Common myeloid progenitor, CD34-positive (primary cell): ENCODE measurements at places on chromosomes 16 and 17.

GRCh38 chr16:4340443-4340842, 10.7 kb downstream of the PAM16 start:
- DNase-seq = no peak
- H3K27me3 ChIP-seq = no peaks in the 10 kb centered on the region
- no peak overlapping the region for H3K27ac ChIP-seq
- H3K4me1 ChIP-seq = no peaks in the 10 kb centered on the region
- no peak overlapping the region for H3K4me3 ChIP-seq
- peaks cover 2% of the 10 kb centered on the region for H3K36me3 ChIP-seq

DNA sequence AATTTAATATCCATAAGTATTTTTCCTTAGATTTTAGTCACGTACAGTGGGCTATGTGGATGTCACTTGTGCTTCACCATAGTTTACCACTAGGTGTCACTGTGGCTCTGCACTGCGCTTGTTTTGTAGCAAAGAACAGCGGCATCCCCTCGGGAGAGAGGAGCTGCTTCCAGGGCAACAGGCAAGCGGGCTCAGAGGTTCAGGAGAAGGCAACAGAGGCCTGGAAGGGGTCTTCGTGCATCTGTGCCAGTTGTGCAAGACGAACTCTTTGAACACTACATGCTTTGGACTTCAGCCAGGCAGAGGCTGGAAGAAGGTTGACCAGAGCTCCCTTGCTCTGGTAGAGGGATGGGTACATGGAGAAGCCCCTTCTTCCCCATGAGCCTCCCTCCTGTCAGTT, 20.6 kb downstream of the CYB561 start:
- DNase-seq = peak; percentile 81
- no peak overlapping the region for H3K27ac ChIP-seq
- H3K27me3 ChIP-seq = no peaks in the 10 kb centered on the region
- peaks cover 16% of the 10 kb centered on the region for H3K4me1 ChIP-seq

GRCh38 chr17:17140590-17140980, 65.5 kb downstream of the PLD6 start:
- H3K27me3 ChIP-seq = no peaks in the 10 kb centered on the region
- no peak for DNase-seq
- peaks cover 38% of the 10 kb centered on the region for H3K36me3 ChIP-seq
- no peak overlapping the region for H3K4me3 ChIP-seq
- peaks cover 10% of the 10 kb centered on the region for H3K4me1 ChIP-seq
- H3K27ac ChIP-seq = no peak overlapping the region

- no peak for DNase-seq
- peak overlapping the region; percentile 89 for H3K27ac ChIP-seq
- H3K27me3 ChIP-seq = no peaks in the 10 kb centered on the region
Measured at GRCh38 chr16:48383877-48384519, 1.2 kb downstream of the SIAH1 start.

- peaks cover 7% of the 10 kb centered on the region for H3K4me1 ChIP-seq
- H3K27me3 ChIP-seq = no peaks in the 10 kb centered on the region
- no peak for DNase-seq
Measured at GRCh38 chr16:30697264-30698138, 1.5 kb upstream of the SRCAP start.

DNA sequence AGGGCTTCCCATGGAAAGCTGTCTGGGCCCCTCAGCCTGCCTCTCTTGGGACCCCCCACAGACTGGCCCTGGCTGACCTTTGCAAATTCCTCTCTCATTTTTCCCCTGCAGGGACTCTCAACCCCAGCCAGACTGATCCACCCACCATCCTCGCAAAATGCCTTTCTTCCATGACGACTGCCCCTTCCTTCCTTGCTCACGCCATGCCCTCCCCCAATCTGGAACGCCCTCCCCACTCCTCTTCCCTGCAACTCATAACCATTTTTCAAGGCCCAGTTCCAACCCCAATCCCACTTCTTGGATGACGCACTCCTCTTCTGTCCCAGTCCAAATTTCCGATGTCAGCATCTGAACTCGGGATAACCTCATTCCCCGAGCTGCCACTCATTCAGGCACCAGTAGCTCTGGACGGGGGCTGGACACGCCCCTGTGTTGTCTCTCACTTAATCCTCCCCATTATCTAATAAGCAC, 1.3 kb upstream of the DNAI2 start:
- no peaks in the 10 kb centered on the region for H3K27me3 ChIP-seq
- H3K4me1 ChIP-seq = peaks cover 15% of the 10 kb centered on the region
- no peaks in the 10 kb centered on the region for H3K36me3 ChIP-seq
- H3K4me3 ChIP-seq = no peak overlapping the region
- no peak overlapping the region for H3K27ac ChIP-seq

DNA sequence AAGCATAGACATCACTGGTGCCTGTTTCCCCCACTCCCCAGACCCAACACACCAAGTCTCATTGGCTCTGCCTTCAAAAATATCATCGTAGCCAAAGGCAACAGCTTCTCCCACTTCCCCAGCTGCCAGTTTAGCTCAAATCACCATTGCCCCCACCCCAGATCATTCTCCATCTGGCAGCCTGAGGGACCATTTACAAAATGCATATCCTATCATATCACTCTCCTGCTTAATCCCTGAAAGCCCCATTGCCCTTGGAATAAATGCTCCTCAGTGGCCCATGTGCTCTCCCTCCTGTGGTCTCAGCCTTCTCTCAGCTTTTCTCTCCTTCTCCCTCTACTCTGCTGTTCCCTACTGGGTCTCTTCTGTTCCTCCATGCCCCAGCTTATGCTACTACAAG, 68.3 kb downstream of the CACNG3 start:
- H3K36me3 ChIP-seq = no peaks in the 10 kb centered on the region
- H3K27ac ChIP-seq = no peak overlapping the region

- H3K4me3 ChIP-seq = no peak overlapping the region
- no peak overlapping the region for H3K27ac ChIP-seq
- H3K36me3 ChIP-seq = no peaks in the 10 kb centered on the region
Measured at GRCh38 chr17:58568044-58568799, 53.8 kb upstream of the MTMR4 start.

- H3K27ac ChIP-seq = no peak overlapping the region
- no peaks in the 10 kb centered on the region for H3K4me1 ChIP-seq
- no peaks in the 10 kb centered on the region for H3K36me3 ChIP-seq
- H3K4me3 ChIP-seq = no peak overlapping the region
- peaks cover 49% of the 10 kb centered on the region for H3K27me3 ChIP-seq
Measured at GRCh38 chr16:2470603-2471015, 488 bp upstream of the NTN3 start.

DNA sequence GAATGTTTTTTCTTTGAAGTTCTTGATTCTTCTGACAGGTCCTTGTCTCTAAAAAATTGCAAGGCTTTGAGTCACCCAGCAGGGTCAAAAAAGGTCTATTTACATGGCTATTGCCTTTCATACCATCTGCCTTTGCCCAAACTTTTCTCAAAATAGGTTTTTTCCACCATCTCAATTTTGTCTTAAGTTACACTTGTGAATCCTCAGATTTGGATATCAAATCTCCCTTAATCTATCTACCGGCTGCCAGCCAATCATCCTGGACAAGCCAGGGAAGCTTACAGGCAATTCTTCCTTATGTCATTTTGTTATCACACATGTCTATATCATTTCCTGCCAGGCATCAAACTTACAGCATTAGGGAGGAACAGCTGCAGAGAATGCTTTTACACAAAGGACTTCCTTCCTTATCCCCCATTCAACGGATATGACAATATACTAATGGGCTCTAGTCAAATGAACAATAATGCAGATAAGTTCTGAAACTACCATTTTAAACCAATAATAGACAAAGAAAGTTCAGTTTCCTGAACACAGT, 104.1 kb upstream of the CORO6 start:
- H3K4me3 ChIP-seq = peak overlapping the region; percentile 16
- peaks cover 4% of the 10 kb centered on the region for H3K36me3 ChIP-seq
- H3K27me3 ChIP-seq = no peaks in the 10 kb centered on the region

- no peak overlapping the region for H3K27ac ChIP-seq
- H3K36me3 ChIP-seq = no peaks in the 10 kb centered on the region
- H3K4me1 ChIP-seq = peaks cover 41% of the 10 kb centered on the region
Measured at GRCh38 chr16:85383836-85384832, 229.0 kb upstream of the GSE1 start.

GRCh38 chr16:70453892-70454221, 538 bp upstream of the FCSK start:
- peak overlapping the region; percentile 99 for H3K27ac ChIP-seq
- H3K36me3 ChIP-seq = no peaks in the 10 kb centered on the region
- peaks cover 7% of the 10 kb centered on the region for H3K4me1 ChIP-seq

DNA sequence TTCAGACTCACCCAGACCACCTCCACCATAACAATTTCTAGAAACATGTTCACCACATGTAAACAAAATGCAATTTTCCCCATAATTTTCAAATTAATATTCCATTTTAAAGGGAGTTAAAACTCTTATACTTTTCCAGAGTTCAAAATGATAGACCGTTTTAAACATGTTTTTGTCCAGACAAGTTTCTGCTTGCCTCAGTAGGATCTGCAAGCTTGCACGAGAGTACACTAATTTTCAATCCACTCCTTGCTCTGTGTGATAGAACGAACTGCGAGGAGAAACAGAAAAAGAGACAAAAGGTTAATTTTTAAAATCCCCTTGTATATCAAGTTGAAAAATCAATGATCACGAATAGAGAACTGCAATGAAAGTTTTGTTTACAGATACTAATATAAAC, 7.1 kb downstream of the FAHD1 start:
- H3K36me3 ChIP-seq = peaks cover 5% of the 10 kb centered on the region
- H3K27me3 ChIP-seq = no peaks in the 10 kb centered on the region
- H3K27ac ChIP-seq = no peak overlapping the region
- DNase-seq = no peak
